ENCODE measurements at places on chromosomes 16 and 17.

- peak; percentile 58 for DNase-seq
These were observed 10.9 kb downstream of the COG4 start for GRCh38 chr16:70512456-70512855.

GRCh38 chr17:7959503-7960253 lies 27.7 kb downstream of the CNTROB start:
- DNase-seq: no peak

GRCh38 chr17:45836047-45837044 lies 8.3 kb upstream of the SPPL2C start:
- DNase-seq: no peak

GRCh38 chr16:29139261-29139802 lies 154.5 kb downstream of the LAT start:
- no peak for DNase-seq

- DNase-seq: no peak
These were observed 253.1 kb downstream of the HAPSTR1 start for GRCh38 chr16:9344508-9344907.

- DNase-seq: peak; percentile 30
These were observed 26.9 kb downstream of the USP43 start for GRCh38 chr17:9672266-9672665.

DNA sequence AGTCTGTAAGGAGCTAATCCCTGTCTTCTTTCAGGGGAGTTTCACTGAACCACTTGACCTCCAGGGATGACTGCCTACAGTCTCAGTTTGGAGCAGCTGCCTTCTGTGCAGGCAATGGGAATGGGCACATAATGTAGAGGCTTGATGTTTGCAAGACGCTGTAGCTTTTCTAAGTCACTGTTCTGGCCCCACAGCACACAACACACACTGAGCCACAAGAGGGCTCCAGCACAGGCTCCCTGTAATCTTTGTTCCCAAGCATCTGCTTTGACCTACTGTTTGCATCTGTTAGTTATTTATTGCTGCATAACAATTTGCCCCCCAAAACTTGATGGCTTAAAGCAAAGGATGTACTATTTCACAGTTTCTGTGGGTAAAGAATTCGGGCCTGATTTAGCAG lies 419.0 kb upstream of the ASIC2 start:
- no peak for DNase-seq

DNA sequence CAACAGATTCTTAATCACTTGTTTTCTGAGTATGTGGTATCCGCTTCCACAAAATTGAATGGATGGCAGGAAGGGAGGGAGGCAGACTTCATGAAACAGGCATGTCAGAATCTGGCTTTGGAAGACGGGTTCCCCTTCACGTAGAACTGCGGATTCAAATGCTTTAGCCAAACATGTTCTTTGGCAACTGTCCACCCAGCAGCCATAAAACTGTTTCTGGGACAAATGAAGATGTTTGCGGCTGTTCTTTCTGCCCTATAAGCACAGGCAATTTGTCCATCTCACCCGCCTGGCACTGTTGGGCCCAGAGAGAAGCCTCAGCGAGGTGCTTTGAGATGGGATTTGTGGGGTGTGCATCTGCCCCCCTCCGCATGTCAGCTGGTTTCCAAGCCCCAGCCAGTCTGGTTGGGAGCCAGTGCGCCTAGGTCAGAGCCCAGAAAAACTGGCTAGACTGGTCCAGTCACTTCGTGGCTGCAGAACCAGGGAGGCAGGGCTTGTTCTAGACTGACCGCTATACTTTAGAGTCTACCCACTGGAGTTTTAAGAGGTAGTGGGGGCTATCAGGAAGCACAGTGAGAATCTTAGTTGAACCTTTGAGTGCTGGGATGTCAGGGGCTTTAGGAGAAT lies 6.3 kb downstream of the CRHR1 start:
- peak; percentile 18 for DNase-seq

GRCh38 chr16:17076092-17076754 lies 394.5 kb downstream of the XYLT1 start:
- no peak for DNase-seq

DNA sequence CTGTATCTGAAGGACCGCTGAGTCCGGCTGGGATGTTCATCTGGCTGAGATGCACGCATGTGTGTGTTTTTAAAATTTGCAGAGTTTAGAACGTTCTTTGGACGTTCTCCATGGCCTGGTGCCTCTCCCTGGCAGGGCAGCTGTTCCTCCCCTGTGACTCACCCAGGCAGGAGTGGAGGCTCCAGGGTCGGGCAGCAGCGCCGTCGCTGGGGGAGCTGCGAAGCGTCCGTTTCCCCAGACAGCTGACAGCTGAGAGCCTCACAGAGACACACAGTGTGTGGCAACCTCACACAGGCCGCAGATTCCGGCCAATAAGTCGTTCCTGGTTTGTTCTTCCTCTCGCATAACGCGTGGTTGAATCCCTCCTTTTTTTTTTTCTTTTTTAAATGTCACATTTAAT lies 80.6 kb downstream of the OR1D5 start:
- peak; percentile 93 for DNase-seq

DNA sequence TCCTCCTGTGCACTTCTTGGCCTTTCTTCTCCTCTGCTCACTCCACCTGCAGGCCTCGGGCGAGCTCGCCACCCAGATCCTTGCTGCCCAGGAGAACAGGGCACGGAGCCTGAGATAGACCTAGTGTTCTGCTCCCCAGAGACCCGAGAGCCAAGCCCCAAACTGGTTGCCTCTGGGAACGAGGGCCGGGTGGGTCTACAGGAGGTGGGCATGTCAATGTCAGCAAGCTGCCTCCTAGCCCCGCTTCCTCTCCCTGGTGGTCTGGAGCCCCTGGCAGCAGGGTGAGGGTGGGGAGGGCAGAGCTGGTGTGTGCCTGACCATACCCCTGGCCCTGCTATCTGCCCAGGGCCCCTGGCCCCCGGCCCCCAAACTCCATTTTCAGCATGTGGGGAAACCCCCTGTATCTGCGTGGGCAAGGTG lies 841 bp upstream of the NDRG4 start:
- DNase-seq: no peak

DNA sequence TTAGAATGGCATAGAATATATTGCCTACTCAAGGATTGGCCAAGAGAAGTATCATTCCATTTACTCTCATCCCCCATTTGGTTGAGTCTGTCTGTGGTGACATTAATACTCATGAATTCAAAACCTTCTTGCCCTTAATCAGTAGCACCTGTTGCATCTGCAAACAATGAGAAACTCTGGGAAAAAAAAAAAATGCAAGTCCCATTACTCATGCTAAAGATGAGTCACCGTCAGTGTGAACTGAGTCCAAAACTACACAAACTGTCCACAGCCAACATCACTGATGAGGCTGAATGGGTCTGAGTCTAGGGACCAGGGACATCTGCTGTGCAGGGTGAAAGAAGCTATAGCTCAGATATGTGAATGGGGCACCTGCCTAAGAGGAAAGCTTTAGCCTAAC lies 96.9 kb upstream of the ADAMTS18 start:
- peak; percentile 53 for DNase-seq

- DNase-seq: no peak
These were observed 28.7 kb upstream of the ALDH3A2 start for GRCh38 chr17:19619705-19620325.

DNA sequence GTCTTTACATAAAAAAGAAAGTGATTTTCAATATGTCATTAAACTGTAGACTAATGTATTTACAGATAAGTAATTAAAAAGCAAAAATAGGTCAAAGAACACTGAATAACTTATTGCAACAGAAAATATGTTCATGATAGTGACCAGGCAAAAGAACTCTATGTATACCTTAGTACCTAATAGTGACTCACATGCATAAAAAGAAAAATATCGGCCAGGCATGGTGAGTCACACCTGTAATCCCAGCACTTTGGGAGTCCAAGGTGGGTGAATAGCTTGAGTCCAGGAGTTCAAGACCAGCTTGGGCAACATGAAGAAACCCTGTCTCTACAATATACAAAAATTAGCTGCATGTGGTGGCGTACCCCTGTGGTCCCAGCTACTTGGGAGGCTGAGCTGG lies 33.0 kb upstream of the TOM1L1 start:
- no peak for DNase-seq

- no peak for DNase-seq
These were observed 5.4 kb upstream of the TNS4 start for GRCh38 chr17:40506786-40507185.

DNA sequence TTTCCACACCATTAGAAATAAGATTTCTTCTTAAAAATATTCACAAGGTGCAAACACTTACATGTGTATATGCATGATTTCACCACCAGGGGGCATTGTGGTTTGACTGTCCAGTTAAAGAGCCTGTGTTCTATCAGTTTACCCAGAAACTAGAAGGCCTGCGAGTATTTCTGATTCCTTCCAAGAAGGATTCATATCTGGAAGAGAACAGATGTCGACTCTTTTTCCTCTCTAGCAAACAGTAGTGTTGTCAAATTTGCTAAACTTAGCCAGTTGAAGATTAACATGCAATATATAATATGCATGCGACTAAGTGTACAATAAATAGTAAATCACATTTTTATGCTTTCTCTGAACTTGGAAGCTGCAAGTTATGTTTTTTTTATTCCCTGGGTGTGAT lies 404.1 kb downstream of the WWOX start:
- peak; percentile 1 for DNase-seq

- DNase-seq: no peak
These were observed 2.8 kb upstream of the CD2BP2 start for GRCh38 chr16:30357715-30358576.

DNA sequence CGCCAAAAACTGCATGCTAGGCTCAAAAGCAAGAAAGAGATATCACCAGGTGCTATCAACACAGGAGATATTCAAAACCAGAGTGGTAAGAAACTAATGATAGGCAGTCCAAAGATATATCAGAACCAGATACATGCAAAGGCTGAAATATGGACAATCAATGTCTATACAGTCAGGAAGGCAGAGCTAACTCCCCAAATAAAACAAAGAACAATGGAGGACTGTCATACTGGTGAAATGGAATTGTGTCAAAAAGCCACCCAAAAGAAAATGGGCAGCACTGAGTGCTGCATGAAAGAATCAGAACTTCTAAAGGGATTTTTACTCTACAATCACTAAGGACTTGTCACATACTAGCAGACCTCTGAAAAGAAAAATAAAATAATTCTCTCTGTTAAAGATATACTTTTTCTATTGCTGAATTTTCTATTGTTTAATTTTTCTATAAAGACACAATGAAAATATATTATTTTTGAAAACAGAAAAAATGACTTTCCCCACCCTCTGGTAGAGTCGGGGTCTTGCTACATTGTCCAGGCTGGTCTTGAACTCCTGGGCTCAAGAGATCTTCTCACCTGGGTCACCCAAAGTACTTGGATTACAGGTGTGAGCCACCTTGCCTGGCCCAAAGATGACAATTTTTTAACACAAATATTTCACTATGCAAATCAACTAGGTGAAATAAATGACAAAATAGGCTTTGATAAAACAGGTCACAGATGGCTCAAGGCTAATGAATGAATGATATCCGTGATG lies 98.2 kb downstream of the USP32 start:
- DNase-seq: no peak

GRCh38 chr17:43070872-43071271 lies 45.8 kb downstream of the RND2 start:
- DNase-seq: peak; percentile 14

DNA sequence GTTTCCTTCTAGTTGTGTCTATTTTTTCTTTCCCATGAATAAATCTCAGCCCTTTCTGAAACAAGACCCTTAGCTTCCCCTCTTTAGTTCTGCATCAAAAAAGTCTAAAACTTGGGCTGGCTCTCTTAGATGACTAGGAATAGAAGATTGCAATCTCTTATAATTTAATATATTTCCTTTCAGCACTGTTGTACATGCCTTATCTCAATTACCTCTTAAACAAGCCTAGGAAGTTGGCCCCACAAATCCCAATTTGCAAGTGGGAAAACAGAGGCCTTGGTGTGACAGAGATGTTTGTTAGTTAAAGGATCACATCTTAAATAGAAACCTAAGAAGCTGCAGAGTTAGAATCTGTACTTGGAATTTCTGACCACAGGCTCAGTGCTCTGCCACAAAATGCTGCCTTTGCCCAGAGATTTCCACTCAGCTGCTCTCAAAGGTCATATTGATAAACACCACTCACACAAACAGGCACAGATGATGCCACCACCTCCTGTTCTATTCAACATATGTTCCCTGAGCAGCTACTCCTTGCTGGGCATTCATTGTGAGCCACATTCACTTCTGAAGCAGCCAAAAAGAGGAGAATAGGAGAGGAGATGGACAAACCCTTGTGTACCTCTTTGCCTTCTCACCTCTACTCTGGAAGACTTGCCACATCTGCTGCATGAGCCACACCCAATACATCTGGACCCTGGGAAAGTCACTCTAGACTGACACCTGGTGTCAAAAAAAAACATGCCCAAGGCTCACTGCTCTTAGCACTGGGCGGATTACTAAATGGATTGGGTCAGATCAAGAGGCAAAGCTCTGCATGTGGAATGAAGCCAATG lies 5.5 kb downstream of the CCDC182 start:
- DNase-seq: peak; percentile 6

DNA sequence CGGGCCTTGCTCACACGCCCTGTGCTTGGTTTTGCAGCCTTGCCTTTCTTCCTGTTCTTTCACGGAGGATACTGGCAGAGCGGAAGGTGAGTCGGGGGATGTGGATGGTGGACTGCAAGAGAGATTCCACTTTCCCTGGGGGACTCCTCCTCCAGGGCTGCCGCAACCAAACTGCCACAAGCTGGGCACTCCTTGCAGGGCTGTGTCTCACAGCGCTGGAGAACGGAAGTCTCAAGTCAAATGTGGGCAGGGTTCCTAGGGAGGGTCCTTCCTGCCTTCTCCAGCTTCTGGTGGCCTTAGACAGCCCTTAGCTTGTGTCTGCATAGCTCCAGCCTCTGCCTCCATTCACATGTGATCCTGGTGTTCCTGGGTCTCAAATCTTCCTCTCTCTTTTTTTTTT lies 11.4 kb upstream of the BIRC5 start:
- DNase-seq: no peak

GRCh38 chr17:41536741-41537613 lies 8.9 kb upstream of the KRT19 start:
- no peak for DNase-seq

- peak; percentile 3 for DNase-seq
These were observed 575.9 kb downstream of the WWOX start for GRCh38 chr16:78675312-78675711.

- no peak for DNase-seq
These were observed 2.2 kb downstream of the HID1 start for GRCh38 chr17:74970395-74970794.

GRCh38 chr17:64611369-64611768 lies 50.7 kb downstream of the SMURF2 start:
- no peak for DNase-seq

DNA sequence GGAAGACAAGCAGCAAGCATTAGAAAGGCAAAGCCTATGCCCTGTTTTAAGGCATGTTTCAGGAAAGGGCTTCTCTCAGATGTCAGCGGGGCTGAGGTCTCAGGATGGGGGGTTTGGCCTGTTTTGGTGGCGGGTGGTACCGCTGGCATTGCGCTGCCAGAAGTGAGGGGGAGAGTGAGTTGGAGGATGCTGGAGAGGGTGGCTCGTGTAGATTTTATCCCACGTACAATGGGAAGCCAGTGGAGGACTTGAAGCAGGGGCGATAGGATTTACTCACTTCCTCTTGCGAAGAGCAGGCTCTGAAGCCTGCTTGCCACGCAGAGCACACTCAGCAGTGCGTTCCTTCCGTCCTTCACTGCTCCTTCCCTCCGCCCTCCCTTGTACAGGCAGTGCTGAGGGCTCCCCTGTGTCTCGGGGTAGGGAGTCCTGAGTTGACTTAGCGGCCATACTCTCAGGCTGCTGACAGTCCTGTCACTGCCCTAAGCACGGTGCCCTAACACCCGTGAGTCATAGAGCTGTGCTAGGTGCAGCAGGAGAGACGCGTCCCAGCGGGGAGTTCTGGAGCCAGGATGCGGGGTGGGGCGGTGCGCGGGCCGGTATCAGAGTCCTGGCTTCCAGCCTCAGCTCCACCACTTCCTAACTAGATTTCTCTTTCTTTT lies 113.1 kb downstream of the SNX29 start:
- peak; percentile 72 for DNase-seq
